Activated CD8-positive, alpha-beta memory T cell treated with anti-CD3 and anti-CD28 coated beads, Interleukin-2, amount 10 ng/mL, durations not matched to agents 7 days and 5 days (primary cell): ENCODE measurements at places on chromosomes 4 and X. TPM values are rescaled to one million over a fixed set of nuclear protein-coding genes. Genes with fewer than 3 reads are reported as not detected.

Gene GCNA
- 4.3 TPM for total RNA-seq

Gene VCX3A
- total RNA-seq, result not detected

Gene PDK3
- total RNA-seq, result 21.2 TPM

Gene SMIM31
- not detected for total RNA-seq

Gene TMSB4X
- 7,639 TPM for total RNA-seq

Gene XG
- not detected for total RNA-seq

Gene YIPF6
- total RNA-seq, result 16.6 TPM

Gene SPANXD
- not detected for total RNA-seq

Gene HSFX3
- not detected for total RNA-seq

Gene RBMXL3
- not detected for total RNA-seq

Gene GSX2
- not detected for total RNA-seq
